Cortex of kidney (tissue), 1 donor: ENCODE measurements at places on chromosomes 11 and 22.

DNA sequence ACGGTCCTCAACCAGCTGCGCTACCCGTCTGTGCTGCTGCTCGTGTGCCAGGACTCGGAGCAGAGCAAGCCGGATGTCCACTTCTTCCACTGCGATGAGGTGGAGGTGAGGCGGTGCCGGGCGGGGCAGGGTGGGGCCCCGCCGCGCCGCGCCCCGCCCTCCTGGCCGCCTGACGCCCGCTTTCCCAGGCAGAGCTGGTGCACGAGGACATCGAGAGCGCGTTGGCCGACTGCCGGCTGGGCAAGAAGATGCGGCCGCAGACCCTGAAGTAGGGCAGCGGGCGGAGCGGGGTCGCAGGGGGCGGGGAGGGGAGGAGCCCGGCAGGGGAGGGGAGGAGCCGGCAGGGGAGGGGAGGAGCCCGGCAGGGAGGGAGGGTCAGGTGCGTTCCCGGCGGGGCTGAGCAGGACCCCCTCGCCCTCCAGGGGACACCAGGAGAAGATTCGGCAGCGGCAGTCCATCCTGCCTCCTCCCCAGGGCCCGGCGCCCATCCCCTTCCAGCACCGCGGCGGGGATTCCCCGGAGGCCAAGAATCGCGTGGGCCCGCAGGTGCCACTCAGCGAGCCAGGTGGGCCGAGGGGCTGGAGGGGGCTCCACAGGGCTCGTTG is 14.7 kb downstream of the EPS8L2 start:
- DNase-seq, result no peak

DNA sequence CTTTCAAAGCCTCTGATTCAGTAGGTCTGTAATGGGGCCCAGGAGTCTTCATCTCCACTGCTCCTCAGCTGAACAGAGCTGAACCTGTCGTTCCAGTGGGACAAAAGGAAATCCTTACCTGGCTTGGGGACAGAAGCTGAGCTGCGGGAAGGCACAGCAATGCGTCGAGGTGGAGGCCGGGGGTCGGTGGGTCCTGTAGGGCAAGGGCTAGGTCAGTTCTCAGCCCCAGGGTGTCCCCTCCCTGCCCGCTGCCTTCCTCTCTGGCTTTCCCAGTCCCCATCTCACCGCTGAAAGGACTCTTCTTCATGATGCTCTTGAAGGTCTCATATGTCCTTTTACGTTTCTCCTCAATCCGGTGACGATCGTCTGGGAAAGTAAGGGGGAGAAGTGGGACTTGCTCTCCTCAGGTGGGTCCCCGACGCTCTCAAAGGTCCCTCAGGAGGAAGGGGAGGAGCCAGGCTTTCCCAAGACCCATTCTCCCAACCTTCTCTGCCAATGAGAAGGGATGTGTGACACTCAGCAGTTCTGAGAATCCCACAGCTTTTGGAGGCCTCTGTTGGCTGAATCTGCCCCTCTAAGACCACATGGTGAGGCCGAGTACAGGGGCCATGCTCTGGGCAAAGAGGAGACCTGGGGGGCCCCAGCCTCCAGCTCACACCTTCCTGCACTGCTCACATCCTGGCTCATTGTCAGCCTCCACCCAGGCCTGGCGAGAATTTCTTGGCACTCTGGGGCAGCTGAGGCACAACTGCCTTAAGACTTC is 7.0 kb downstream of the RELA start:
- no peak for DNase-seq

DNA sequence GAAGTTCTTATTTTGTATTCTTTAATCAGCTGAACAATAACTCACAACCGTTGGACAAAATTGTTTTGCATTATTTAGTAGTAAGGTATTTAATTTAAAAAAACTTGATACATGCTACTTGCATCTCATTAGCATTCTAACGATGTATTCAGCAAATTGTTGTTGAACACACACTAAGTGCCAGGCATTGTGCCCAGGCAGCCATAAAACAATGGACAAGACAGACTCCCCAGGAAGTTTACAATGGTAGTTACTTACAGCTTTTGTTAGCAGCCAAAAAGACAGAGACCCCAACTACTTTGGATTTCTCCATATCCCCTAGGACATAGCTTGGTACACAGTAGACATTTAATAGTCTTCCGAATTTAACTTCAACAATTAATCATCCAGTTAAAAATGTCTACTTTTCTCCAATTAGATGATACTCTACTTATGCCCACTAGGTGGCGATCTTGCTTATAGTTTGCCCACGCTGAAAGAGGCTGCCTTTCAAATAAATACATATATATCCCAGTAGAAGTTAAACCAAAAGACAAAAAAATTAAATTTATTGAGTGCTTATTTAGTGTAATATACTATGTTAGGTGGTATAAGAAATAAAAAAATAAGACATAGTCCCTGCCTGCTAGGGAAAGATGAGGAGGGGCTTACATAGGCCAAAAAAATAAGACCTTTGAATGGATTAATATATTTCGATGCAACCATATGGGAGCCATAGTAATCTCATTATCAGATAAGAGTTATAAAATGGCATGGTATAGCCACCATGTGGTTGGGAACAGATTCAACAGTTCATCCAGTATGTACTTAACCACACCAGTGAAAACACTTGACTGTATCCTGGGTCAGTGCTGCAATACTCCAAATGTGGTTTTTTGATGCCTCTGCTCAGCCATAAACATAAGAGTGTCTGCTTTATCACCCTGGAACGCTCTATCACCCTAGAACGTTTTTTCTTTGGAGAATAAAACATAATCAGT is 2.0 kb upstream of the FJX1 start:
- DNase-seq, result no peak

GRCh38 chr11:27427183-27427980 is 45.2 kb downstream of the LGR4 start:
- no peak for DNase-seq

GRCh38 chr11:111303461-111303860 is 5.1 kb downstream of the POU2AF3 start:
- no peak for DNase-seq

GRCh38 chr11:29173660-29174062 is 843.2 kb downstream of the KCNA4 start:
- no peak for DNase-seq

DNA sequence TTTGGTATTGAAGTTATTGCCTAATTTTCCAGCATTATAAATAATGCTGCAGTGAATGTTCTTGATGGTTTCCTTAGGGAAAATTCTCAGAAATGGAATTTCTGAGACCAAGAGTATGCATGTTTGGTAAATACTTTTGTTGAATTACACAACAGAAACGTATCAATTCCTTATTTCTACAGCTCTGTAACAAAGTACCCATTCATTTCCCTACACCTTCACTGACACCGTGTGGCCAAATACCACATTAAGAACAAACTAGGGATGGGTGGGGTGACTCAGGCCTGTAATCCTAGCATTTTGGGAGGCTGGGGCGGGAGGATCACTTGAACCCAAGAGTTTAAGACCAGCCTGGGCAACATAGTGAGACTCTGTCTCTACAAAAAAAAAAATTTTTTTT is 21.8 kb downstream of the MCAM start:
- no peak for DNase-seq

GRCh38 chr11:63629426-63629825 is 15.2 kb upstream of the PLAAT3 start:
- no peak for DNase-seq

DNA sequence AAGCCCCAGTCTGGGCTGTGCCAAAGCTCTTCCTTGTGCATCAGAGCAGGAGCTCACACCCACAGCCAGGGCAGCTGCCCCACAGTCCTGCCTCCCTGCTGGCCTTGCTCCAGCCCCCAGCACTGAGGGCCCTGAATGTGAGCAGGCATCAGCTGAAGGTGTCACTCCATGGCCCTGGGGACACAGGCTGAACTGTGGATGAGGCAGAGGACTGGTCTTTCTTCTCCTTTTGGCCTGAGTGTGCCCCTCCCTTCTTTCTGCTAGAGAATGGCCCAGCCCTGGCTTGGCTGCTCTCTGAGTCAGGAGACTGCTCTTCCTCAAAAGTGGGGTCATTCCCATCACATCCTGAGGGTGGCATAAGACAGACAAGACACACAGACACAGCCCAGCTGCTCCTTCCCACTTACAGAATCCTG is 16.2 kb downstream of the OTOG start:
- no peak for DNase-seq

DNA sequence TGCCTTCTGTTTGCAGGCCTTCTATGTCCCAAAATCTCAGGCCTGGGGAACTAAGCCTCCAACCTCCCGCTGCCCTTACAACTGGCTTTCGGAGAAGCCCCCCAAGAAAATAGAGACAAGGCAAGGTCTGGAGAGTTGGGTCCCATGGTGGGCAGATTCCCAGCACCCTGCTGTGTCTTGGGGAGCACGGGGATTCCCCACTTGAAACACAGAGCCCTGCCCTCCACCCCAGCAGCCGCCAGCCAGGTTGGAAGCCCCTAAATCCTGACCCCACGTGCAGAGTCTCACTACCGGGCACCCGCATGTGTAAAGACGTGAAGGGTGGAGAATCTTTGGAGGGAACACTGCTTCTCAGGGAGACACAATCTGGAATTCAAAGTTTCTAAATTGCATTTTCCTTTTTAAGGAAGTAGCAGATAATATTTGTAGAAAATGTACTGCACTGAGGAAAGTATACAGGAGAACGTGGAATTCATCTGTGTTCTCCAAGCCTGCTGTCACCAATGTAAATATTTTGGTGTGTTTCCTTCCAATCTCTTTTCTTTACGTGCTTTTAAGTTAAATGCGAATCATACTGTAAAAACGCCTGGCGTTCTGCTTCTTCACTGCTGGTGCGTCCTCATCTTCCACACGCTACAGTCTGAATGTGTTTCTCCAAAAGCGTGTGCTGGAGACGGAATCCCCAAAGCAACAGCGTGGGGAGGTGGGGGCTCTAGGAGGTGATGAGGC is 220.9 kb downstream of the BRD1 start:
- no peak for DNase-seq

DNA sequence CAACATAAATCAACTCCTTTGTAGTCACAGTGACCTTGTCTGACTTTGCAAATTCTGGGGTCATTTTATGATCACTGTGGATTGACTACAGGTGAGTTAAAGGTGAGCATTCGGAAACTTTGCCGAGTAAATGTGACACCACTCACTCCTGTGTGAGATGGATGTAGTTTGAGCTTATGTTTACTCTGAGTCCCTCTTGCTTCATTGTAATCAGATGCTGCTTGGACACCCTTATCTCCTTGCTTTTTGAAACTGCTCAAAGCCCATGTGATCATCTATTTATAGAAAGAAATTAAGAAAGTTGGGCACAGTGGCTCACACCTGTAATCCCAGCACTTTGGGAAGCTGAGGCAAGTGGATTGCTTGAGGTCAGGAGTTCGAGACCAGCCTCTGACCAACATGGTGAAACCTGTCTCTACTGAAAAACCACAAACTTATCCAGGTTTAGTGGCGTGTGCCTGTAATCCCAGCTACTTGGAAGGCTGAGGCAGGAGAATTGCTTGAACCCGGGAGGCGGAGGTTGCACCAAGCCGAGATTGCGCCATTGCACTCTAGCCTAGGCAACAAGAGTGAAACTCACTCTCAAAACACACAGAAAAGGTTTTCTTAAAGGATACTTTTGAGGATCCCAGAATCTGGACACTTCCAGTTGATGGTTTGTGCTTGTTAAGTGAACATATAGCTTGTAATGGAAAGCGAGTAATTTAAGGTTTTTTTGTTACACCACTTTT is 7.2 kb downstream of the FAM118A start:
- DNase-seq, result no peak

DNA sequence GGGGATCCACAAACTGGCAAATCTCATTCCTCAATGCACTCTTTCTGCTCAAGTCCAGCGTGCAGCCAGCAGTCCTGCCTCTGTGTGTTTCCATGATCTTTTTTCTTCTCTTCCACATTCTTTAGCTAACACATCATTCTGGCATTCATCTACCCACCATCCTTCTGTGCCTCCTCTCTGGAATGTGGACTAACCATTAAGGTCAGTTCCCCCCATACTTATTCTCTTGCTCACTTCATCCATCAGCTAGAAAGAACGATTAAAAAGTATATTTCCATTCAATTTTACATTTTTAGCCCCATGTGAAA is 7.8 kb downstream of the KIRREL3 start:
- no peak for DNase-seq

GRCh38 chr11:66969584-66970225 is 5.4 kb upstream of the C11orf86 start:
- no peak for DNase-seq

- no peak for DNase-seq
Measured at GRCh38 chr11:61377461-61378160, 14.8 kb upstream of the TMEM216 start.
